Stimulated activated CD4-positive, alpha-beta T cell treated with anti-CD3 and anti-CD28 coated beads, TNF-alpha, amount 100 ng/mL, for 1 hour (primary cell): ENCODE measurements at places on chromosomes 11 and 22.
A peak's percentile ranks its signal among the peaks of the same experiment; 100 is the strongest.

GRCh38 chr11:66996609-66997273, 21.6 kb downstream of the C11orf86 start:
- DNase-seq, result no peak

GRCh38 chr11:17406082-17406817, 17.8 kb upstream of the KCNJ11 start:
- DNase-seq, result no peak

DNA sequence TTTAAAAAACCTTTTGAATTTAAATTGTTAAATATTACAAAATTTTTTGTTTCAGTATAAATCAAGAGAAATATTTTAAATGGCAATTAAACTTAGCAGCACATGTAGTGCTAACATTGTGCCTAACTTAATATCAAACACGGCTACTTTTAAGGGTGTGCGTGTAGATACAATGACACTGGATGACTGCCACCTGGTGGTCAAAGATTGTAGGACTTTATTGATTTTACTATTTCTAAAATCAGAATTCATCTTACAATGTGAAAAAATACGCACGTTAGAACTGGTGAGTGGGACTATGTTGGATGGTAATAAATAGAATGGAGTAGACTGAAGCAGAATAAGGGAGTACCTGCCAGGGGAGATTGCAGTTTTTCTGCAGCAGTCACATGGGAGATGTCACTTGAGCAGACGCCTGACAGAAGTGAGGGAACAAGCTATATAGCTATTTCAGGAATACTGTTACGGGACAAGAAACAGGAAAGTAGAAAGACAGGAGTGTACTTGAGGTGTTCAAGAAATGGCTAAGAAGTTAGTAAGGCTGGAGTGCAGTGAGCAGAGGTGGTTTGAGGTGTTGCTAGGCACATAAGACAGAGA, 52.9 kb downstream of the UVRAG start:
- peak; percentile 11 for DNase-seq

GRCh38 chr22:46657996-46658947, 38.1 kb downstream of the GRAMD4 start:
- DNase-seq, result no peak

DNA sequence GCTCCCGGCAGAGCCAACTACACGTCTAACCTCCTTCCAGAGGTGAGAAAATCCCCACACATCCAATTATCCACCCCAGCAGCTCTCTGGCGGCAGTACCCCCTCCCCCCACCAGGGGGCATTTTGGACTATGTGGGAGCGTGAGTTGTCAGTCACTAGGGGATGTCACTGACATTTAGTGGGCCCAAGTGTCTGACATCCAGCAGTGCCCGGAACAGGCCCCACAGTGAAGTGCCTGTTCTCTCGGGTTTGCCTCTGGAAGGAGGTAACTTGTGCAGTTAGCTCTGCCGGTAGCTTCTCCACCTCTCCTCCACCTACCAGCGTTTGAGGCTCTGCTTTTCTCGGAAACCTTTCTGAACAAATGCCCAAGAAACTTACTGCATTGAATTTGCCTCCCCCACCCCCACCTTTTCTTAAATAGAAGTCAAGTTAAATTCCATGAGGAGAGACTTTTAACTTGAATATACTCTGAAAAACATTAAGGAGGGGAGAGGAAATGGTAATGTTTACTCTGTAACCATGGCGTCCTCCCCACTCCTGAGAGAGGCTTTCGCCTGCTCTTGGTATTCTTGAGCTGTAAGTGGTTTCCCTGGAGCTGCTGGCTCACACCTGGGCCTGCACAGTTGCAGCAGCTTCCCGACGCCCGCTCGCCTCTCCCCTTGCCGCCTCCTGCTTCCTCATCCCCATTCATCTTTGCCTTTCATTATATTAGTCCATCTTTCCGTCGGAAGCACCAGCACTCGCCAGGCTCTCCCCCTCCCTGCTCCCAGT, 112.8 kb downstream of the WNT7B start:
- DNase-seq, result peak; percentile 19

- DNase-seq, result no peak
These were observed 9.4 kb downstream of the TRIM29 start for GRCh38 chr11:120128392-120129119.
